ENCODE measurements at places on chromosomes 16 and 17.

DNA sequence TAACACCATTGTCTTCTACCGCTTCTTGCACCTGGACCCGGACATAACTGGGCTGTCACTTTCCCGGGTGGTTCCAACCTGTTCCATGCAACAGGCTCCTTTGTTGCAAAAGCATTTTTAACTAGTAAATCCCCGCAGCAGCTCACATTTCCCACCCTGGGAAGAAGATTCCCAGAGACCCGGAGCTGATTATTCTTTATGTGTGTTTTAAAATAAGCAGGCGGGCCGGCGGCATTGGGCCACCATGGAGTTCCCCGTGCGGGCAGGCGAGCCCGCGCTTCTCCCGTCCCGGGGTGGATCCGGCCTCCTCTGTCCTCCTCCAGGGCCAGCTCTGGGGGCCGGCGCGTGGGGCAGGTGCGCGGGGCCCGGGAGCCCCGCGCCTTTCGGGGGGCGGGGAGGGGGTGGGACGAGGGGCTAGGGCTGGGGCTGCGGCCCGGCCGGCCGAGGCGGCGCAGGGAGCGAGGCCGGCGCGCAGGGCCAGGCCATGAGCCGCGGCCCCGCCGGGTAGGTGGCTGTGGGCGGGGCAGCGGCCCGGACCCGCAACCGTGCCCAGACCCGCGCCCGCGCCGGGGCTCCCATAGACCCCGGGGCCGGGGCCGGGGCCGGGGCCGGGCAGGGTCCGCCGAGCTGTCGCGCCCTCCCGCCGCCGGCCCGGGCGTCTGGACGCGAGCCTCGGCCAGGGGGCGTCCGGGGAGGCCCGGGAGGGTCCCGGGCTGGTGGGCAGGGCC, 1.7 kb downstream of the CRAMP1 start:
- DNase-seq = peak; percentile 42

GRCh38 chr17:82753201-82753464, 1.3 kb downstream of the TBCD start:
- no peak for DNase-seq

DNA sequence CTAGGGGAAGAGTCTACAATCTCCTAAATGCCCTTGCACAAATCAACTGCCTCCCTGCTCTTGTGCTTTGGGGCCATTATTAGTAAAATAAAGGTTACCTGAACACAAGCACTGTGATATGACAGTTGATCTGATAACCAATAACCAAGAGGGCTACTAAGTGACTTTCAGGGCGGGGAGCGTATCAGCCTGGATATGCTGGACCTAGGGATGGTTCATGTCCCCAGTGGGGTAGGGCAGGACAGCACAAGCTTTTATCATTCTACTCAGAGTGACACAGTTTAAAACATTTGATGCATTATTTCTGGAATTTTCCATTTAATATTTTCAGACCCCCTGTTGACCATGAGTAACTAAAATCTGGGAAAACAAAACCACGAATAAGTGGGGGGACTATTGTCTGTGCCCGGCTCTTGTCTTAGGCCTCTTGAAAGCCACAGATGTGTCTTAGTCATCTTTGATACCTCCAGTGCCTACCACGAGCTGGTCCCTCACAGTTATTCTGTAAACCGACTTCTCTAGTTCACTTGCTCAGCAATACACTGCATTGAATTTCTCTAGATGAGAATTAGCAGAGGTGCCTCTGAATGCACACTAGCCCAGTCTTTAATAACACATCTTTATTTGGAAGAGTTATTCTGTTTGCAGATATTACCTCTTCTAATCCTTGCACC, 94.6 kb upstream of the DHX40 start:
- DNase-seq = no peak

DNA sequence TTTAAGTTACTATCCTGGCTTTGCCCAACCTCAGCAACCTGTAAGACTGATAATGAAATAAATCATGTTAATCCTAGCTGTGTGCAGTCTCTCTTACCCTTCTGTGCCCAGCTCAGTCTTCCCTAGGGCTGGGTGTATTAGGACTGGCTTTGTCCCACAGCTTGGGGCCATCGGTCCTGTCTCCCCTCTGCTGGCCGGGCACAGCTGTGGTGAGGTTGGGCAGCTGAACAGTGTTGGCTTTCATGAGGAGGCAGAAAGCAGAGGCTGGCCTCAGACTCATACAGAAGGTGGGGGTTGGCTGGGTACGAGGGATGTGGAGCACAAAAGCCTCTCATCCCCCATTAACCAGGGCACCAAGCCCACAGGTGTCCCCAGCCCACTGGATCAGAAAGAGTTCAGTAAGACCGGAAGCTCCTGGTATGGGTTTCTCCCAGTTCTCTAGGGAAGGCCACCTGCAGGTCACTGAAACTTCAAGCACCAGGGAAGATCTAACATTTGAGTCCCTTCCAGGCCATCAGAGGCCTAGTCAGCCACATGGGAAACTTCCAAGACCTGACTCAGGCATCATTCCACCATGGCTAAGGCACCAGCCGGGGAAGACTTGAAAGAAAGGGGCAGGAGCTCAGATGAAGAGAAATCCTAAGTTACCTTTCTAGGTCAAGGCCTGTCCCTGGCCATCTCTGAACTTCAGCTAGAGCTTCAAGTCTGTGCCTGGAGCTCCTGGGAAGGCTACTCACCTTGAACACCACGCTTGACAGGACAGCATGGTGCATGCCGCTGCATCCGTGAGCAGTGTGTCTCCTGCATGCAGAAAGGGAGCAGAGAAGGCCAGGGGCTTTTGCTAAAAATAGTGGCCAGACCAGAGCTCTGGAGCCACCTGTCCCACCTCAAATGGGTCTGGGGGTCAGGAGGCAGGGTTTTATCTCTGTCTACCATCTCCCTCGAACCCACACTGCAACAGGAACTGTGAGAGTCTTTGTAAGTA, 8.8 kb downstream of the CNP start:
- DNase-seq = no peak

GRCh38 chr16:53804467-53804866, 100.5 kb downstream of the FTO start:
- DNase-seq = no peak

GRCh38 chr17:49514071-49514721, 19.1 kb downstream of the NGFR start:
- DNase-seq = no peak

DNA sequence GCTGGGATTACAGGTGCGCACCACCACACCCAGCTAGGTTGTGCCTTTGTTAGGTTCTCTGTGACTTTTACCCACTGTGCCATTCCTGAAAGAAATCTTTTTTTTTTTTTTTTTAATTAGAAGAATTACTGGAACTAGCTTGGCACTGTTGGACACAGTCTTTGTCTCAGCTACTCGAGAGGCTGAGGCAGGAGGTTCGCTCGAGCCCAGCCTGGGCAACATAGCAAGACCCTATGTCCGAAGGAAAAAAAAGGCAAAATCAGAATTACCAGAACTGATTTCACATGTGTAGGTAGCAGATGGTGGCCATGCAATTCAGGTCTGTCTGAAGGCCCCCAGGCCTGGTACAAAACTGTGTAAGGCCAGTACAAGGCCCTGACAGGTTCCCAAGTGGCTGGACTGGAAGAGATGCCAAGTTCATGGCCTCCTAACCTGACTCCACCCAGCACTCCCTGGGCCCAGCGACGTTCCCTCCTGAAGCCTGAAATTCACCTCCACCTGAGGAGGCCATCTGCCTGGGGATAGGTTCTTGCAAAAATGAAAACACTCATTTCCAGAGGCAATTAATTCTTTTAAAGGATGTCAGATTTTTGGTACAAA, 23.0 kb downstream of the CARHSP1 start:
- DNase-seq = no peak

- DNase-seq = no peak
Observed at GRCh38 chr16:9124908-9125584, 33.6 kb downstream of the HAPSTR1 start.

GRCh38 chr16:85303354-85303883, 191.1 kb upstream of the CIBAR2 start:
- peak; percentile 88 for DNase-seq

GRCh38 chr17:7834542-7834956, 532 bp downstream of the KDM6B start:
- peak; percentile 52 for DNase-seq

DNA sequence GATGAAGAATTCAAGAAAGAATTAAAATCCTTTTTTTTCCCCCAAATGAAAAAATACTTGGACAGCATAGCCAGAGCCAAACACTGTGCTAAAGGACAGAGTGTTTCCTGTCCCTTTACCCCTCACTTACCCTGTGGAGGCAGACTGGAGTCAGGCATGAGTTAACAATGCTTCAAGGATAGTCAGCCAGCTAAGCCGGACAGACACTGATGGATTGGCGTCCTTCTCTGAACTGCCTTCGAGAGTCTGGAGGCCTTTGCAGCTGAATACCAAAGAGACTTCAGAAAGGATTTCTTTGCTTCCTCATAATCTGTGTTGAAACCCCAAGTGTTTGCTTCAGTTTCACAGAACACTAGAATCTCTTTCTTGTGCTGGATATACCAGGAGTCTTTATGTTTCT, 4.6 kb downstream of the METTL9 start:
- DNase-seq = no peak

DNA sequence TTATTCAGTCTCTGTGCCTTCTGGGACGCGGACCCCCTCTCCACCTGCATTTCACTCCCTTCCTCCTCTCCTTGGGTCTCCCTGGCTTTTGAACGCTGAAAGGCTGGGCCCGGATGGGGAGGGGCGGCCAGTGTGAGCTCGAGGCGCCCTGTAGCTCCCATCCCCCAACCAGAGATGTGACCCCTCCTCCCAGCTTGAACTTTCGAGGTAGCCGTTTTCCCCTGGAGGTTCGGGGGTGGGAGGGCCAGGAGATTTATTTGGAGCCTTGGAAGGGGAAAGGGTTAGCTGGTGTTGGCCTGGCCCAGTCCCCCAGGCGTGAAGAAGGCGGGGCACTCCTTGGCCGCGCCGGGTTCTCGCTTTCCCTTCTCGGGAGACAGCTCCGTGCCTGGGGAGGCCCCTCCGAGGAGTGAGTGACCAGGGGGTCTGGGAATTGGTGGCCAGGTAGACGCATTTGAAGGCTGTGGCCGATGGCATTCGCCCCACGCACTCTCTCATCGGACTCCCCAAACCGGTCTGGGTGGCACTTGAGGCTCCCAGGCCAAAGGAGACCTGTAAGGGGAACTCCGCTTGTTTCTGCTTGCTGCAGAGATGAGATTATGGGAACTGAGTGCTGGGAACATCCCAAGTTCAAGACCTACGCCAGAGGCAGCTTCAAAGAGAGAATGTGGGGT, 942 bp downstream of the LDAF1 start:
- DNase-seq = peak; percentile 15

DNA sequence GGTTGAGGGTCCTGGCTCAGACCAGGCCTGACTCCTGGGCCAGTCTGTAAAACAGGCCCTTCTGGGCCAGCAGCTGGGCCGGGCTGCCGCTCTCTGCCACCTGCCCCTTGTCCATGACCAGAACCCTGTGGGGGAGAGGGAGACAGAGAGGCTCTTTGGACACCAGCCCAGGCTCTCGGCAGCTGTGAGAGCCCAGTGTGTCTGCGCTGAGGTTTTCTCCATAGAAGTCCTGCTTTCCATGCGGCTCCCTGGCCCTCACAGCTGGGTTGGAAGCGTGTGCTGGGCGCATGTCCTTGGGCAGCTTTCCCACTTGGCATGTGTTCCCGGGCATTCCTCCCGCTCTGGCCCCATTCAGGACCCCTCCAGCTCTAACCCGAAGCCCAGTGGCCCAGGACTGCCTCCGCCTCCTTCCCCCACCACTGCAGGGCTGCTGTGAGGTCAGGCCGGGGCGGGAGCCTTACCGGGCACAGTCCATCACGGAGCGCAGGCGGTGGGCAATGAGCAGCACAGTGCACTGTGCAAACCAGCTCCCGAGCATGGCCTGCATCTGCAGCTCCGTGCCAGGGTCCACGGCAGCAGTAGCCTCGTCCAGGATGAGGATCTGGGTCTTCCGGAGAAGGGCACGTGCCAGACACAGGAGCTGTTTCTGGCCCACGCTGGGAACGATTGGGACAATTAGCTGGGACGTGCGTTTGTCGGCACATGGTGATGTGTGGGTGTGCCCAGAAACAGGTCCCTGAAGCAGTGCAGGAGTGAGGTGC, 73.0 kb downstream of the ABCC6 start:
- DNase-seq = no peak

- no peak for DNase-seq
Observed at GRCh38 chr17:55334285-55334684, 69.5 kb downstream of the HLF start.

- DNase-seq = no peak
Observed at GRCh38 chr17:58309918-58310259, 18.7 kb downstream of the TSPOAP1 start.

GRCh38 chr17:50145532-50146229, 4.8 kb downstream of the PPP1R9B start:
- no peak for DNase-seq

DNA sequence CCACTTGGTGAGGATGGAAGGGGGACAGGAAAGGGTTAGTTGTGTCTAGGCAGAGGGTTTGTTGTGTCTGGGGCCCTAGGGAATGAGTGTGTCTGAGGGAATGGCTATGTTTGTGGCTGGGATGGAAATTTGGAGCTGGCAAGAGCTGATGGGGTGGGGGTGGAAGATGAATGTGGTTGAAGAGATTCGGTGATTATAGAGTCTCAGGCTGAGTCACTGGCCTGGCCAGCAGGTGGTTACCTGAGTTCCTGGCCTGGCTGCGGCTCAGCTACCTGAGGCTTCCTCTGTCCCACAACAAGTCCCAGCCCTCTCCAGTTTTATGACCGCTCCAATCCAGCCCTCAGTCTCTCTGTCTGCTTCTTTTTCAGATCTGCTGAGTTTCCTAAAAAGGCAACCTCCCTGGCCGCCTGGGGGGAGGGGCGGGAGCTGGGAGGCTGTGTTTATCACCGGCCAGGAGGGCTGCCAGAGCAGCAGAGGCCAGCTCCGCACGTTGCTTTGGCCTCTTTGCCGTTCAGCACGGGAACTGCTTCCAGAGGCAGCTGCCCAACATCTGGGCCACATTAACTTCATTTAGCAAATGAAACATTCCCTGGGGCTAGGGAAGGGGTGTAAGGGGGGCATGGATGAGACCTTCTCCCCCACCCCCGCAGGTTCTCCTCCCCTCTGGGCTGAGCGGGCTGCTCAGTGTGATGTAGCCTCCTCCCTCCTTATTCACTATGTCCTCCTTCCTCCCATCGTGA, 21.8 kb downstream of the ITGB3 start:
- no peak for DNase-seq

DNA sequence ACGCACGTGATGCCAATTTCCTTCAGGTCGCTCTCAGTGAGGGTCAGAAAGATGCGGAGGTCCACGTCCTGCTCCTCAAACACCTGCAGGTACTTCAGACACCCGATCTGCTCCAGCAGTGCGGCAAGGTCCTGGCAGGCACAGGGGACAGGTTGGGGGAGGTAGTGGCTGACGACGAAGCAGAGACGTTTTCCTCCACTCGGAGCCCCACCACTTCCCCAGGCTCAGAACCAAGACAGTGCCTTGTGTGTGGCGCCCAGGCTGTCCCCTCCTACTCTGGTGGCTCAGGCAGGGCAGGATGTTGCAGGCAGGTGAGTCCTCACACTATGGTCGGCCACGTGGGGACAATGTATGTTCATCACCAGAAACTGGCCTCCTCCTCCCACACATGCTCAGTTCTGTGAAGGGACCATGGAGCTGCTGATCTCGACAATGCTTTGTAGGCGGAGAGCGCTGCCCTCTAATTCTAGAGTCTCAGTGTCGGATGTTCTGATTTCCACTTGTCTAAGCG, 5.7 kb downstream of the NUDT16L1 start:
- no peak for DNase-seq
